NCI-H1105 treated with DMSO at 0.1 percent for 48 hours (cell line): ENCODE measurements at places on chromosomes 2 and 18.

GRCh38 chr2:134917888-134918525, 615 bp upstream of the CCNT2 start:
- DNase-seq: peak; percentile 94

DNA sequence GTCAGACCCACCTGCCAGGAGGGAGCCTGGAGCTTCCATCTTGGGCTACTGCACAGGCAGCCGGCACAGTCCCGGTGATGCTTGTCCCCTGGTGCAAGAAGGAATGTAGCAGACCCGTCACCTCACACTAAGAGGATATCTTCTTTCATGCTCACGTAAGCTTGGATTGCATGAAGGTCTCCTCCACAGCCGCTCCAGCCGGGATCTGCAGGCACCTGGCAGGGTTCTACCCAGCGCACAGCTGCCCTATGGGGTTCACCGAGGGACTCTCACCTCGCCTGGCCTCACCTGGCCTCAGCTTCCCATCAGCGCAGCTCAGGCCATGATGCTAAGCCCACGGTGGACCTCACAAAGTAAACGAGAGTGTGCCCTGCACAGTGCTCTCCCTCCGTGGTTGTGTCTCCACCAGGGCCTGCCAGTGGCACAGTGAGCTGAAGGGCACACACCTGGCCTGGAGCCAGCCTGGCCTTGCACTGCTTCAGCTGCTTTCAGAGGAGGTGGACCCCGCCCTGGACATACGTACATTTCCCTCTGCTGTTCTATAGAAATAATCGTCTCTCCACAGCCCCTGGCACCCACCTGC, 239.1 kb downstream of the SEPTIN10 start:
- DNase-seq: no peak

DNA sequence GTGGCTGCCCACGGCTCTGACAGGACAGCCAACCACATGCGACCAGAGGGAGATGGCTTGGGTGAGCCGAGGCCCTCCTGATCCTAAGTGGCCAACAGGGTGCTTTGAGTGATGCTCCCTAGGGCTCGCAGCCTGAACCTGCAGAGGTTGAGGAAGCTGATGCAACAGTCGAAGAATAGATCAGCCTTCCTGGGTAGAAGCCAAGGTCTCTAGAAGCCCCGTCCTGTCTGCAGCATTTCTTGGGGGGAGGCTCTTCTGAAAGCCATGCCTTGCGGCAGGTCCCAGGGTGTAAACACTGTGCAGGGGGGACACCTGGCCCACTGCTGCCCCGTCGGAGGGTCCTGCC, 136.4 kb downstream of the HDAC4 start:
- DNase-seq: no peak

DNA sequence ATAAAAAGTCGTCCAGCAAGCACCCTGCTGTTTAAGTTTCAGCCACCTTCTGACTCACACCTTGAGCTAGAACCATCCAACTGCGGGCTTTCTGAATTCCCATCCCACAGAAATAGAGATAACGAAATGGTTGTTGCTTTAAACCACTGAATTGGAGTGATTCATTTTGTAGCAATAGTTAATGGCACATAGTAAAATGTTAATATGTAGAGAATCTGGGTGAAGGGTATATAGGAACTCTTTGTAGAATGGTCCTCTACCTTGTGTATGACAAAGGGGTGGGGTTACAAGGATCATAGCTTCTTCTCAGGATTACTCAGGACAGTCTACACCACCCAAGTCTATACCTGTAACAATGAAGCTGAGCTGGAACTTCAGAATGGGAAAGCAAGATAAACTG, 2.4 kb upstream of the MAPRE3 start:
- no peak for DNase-seq

DNA sequence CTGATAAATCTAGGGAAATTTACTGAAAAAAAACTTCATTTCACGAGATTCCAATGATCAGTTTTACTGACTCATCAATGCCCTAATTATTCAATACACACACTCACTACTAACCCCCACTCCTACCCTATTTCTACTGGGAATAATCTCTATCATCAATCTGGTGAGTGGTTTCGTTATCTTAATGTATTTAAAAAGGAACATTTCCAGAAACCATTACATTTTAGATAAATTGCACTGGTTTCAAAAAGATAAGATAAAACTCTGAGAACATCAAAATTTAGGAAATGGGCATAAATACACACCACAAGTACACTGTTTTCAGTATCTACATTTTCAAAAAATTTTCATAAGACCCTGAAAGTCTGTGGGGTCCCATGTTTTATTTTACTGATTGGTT, 471.4 kb upstream of the PKDCC start:
- DNase-seq: no peak

DNA sequence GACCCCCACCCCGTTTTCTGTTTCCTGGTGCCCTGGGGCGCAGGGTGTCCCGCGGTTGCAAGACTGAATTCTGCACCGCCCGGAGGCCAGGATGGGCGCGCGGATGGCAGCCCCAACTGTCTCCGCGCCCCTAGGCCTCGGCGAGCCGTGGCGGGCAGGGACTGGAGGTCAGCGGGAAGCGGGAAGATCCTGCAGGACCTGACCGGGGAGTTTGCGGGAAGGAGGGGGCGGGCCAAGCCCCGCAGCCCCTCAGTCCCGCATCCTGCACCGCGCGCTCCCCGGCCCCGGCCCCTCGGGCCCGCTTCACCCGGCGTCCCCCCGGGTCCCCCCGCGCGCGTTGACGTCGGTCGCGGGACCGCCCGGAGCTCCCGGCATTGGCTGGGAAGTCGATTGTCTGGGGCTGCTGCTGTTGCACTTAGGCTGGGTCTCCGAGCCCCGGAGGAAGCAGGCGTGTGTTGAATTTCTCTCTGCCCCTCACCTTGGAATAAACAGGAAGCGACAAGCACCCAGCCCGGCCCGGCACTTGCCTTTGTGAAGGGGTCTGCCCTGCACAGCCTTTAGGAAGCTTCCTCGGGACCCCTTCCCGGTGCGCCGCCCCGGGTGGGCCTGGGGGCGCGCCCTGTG, at the start of gene LDLRAD4:
LDLRAD4 (plus strand) TSS at position 393 of the 624 bp plus-strand sequence.
- DNase-seq: peak; percentile 24

GRCh38 chr2:214185546-214185945, 225.3 kb upstream of the VWC2L start:
- no peak for DNase-seq

GRCh38 chr2:102736410-102737409, 25.1 kb upstream of the TMEM182 start:
- peak; percentile 68 for DNase-seq

GRCh38 chr2:10564876-10565445, 116.8 kb upstream of the ODC1 start:
- DNase-seq: no peak

GRCh38 chr2:145802133-145802532, 1282.2 kb upstream of the ZEB2 start:
- no peak for DNase-seq

DNA sequence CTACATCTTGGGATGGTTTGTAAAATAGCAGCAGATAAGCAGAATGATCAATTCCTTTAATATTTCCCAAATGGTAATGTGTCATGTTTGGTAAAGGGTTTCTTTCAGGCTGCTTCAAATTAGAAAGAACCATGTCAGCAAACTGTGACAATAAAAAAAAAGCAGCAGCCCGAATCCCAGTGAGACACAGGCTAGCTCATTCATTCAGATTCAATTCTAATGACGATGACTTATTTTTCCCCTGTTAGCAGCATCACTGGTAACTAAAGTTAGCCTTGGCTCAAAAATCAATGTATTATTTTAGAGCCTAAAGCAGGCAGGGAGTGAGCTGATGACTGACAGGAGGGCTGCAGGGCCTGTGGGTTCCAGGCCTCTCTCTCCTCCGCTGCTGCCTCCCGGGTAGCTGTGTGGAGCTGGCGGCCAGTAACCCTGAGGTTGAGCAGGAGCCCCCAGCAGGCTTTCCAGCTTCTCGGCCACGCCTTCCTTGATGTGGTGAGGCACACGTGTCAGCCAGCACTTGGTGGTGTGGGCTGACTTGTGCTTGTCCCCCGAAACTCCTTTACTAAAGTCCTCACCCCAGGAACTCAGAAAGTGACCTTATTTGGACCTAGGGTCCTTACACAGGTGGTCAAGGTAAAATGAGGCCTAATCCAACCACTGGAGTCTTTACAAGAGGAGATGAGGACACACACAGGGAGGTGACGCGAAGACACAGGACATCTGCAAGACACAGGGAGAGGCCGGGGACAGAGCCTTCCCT, 120.5 kb upstream of the HS6ST1 start:
- no peak for DNase-seq

- DNase-seq: no peak
Measured at GRCh38 chr2:54880428-54880827, 157.0 kb downstream of the EML6 start.

- DNase-seq: no peak
Measured at GRCh38 chr2:26652361-26653041, 11.3 kb upstream of the CIB4 start.

- no peak for DNase-seq
Measured at GRCh38 chr18:29104227-29104626, 927.3 kb upstream of the CDH2 start.

DNA sequence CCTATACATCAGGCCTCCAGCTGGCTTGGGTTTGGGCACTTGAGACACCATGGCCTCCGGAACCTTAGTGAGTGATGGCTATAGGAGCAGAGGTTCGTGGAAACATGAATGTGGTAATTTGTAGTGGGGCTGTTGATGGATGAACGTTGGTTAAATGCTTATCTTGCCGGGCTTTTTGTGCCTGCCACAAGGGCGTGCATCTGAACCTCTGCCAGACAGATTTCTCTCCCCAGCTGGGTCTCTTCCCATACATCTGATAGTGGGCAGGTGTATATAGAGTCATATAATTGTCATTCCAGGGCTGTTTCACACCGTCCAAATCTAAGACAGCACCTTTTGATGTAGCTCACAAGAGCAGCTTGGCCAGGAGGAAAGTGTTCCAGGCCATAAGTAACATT, 14.7 kb downstream of the LAMA3 start:
- DNase-seq: no peak

- DNase-seq: no peak
Measured at GRCh38 chr2:2142345-2142744, 188.7 kb downstream of the MYT1L start.

DNA sequence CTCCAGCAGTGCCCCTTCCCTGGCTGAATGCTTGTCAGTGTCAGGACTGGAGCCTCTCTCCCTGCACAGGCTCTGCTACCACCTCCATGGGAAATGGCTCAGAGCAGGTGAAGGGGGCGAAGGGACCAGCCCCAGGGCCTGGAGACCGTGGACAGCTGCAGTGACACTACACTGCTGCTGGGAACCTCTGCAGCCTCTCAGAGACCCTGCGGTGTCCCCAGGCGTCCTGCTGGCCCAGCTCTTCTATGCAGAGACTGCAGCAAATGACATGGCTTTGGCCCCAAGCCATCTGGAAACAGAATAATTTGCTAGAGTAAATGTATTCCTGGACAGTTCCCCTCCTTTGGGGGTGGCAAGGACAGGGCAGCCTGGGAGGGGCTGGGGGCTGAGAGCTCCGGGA, 53.2 kb downstream of the CIB4 start:
- DNase-seq: peak; percentile 1

DNA sequence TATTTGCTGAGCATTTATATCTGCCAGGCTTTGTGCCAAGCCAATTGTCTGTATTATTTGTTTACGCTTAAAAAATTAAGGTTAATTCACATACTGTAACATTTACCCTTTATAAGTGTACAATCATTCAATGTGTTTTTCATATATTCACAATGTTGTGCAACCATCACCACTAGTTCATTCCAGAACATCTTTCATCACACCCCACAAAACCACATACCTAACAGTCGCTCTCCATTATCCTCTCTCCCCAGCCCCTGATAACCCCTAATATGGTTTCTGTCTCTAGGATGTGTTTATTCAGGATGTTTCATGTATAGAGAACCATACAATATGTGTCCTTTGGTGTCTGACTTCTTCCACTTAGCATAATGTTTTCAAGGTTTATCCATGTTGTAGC, 234.1 kb downstream of the INSIG2 start:
- no peak for DNase-seq

GRCh38 chr2:15159751-15160177, 401.4 kb downstream of the NBAS start:
- peak; percentile 27 for DNase-seq

DNA sequence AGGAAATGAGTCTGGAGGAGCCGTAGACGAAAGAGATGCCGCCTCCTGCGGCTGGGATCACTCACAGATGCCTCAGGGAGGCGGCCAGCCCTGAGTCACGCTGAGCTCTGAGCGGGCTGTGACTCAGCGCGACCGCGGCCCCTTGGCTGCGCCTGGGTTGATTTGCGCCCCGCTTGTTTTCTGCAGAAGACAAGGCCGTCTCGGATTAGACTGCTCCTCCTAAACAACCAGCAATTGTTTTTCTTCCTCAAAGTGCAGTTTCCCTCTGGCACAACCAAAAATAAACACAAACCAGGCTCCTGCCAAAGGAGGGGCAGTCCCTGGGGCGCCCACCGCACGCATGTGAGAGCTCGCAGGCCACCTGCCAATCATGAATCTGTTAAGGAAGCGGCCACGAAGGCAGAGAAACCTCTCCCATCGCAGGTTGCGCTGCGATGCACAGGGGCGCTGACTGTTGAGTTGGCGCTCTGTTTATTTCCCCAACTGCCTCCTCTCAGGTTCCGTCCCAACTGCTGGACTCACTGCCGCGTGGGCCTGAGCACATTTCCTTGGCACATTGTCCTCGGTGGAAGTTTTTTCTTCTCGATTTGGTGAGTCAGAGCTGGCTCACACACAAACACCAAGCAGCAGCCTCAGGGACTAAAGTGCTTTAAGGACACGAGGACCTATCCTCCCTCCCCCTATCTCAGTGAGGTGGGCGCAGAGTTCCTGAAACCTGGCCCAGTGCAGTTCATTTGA, 85.2 kb upstream of the NDUFV2 start:
- DNase-seq: no peak

GRCh38 chr2:236769981-236770671, 200.5 kb downstream of the ACKR3 start:
- DNase-seq: no peak

DNA sequence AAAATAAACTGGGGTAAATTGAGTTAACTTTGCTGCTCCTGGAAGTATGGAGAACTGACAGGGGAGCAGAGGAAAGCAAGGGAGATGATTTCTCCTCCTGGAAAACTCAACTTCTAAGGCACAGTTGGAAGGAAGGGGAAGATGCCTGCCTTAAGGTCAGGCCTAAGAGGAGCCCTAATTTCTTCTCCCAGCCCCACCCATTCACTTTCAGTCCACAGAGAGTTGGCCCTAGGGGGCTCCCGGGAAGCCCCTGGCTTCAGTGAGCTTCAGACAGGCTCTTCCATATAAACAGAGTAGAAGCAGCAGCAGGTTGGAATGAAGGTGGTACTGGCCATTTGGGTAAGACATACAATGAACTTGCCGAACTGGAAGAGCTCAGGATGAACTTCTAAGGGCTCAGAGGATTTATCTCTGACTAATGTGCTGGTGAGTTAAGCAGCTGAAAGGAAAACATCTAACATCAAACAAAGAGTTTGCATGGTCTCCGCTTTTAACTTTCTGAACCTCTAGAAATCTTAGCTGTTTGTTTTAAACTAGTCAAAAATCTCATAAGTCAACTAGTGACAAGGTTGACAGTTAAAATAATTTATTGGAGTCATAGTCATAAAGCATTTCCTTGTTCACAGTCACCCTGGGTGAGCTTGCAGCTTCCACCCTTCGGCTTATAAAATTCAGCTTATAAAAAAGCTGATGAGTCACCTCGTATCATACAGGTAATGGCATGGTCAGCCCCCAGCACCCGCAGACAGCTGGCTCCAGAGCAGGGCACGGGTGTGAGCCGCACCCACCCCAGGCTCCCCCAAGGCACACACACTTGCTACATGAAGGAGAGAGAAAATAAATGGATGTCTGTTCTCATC, 9.8 kb downstream of the MALL start:
- no peak for DNase-seq
